ENCODE measurements at places on chromosomes 2 and 18.

- no peak for DNase-seq
Observed at GRCh38 chr2:212489719-212490346, 48.8 kb downstream of the ERBB4 start.

DNA sequence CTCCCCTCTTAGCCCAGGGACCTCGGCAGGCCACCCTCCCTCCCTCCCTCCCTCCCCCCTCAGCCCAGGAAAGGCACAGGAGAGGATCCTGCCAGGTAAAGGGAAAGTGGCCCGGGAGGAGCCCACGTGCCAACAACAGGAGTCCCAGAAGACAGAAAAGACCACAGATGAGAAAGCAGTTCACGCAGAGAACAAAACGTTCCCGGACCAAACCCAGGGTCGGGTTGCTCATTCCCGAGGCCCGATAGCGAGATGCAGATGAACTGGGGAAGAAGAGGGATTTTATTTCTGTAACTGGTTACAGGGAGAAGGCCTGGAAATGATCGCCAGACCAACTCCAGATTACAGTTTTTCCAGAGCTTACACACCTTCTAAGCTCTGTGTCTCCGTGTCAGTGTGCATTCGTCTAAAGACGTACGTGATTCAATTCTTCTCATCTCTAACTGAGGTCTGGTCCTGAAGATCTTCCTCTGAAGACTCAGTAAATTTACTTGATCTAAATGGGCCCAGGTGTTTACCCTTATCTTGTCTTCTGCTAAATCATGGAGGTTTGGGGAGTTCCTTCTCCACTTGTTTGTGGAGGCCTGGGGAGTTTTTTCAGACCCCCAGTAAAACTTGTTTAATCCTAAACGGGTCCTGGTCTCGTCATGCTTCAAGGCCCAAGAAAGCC, 807 bp upstream of the NEU4 start:
- no peak for DNase-seq

DNA sequence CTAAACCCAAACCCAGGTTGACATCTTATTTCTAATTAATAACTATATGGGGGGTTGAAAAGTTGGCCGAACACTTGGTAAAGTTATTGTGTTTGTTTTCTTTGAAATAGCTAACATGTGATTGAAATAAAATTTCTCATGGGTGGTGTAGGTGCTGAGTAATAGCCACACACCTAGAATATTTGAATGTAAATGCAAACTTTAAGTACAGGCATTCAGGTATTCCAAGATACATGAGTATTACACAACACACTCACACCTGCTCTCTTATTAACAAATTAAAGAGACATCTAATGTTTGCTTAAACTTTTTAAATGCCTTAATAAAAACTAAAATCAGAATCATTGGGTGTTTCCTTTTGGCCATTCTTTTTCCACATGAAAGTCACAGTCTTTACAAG, 165.5 kb downstream of the EHBP1 start:
- DNase-seq: no peak

DNA sequence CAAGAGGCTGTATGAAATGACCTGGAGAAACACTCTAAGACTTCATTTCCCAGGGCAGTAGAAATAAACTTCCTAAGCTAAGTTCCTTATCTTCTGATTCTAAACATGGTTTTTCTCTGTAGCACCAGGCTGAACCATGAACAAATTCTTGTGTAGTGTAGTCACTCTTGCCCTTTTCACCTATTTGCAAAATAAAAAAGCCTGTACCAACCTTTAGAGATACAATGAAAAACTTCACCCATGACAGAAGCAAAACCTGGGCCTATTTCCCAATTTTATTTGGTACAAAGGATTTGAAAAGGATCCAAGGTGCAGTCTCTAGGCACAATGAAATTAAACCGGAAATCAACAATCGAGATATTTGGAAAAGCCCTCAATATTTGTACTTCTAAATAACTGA, 43.6 kb downstream of the POLR1A start:
- DNase-seq: no peak

DNA sequence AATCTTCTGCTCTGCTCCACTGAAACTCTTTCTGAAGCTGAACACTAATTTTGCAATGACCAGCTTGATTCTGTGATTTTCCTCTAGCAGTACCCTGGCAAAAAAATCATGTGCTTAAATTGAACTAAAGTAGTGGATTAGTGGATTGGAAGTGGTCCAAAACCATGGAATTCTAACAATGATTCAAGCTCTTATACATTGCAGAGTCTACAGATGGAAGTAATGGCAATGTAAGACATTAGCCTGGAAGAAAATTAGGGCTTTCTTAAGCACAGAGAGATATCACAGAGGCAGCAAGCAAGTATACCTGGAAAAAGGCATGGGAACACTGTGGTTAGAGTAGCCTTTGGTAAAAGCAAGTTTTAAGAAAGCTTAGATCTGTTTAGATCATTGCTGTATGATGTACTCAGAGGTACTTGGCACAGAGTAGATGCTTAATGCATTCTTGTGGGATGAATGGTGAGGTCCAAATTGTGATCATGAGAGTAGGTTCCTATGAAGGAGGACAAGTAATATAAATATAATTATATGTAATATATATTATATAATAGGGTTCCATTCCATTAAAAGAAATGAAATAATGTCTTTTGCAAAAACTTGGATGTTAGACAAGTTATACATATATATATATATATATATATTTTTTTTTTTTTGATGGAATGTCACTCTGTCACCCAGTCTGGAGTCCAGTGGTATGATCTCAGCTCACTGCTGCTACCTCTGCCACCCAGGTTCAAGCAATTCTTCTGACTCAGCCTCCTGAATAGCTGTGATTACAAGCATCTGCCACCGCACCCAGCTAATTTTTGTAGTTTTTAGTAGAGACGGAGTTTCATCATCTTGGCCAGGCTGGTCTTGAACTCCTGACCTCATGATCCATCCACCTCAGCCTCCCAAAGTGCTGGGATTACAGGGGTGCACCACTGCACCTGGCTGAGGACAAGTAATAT, 172.2 kb upstream of the SCN7A start:
- DNase-seq: no peak

- DNase-seq: no peak
Observed at GRCh38 chr2:173159791-173160463, 84.3 kb downstream of the MAP3K20 start.

GRCh38 chr2:241015439-241015838, 17.0 kb downstream of the SNED1 start:
- DNase-seq: no peak

DNA sequence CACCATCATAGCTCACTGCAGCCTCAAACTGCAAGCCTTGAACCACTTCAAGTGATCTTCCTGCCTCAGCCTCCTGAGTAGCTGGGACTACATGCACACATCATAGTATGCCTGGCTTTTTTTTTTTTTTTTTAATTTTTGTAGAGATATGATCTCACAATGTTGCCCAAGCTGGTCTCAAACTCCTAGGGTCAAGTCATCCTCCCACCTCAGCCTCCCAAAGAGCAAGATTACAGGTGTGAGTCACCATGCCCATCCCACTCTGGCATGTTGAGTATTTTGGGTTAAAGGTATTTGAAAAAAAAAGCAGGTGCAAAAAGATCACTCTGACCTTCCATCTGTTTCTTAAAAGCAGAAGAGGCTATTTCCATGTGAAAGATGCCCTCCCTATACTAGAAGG, 86.4 kb upstream of the FZD7 start:
- no peak for DNase-seq

DNA sequence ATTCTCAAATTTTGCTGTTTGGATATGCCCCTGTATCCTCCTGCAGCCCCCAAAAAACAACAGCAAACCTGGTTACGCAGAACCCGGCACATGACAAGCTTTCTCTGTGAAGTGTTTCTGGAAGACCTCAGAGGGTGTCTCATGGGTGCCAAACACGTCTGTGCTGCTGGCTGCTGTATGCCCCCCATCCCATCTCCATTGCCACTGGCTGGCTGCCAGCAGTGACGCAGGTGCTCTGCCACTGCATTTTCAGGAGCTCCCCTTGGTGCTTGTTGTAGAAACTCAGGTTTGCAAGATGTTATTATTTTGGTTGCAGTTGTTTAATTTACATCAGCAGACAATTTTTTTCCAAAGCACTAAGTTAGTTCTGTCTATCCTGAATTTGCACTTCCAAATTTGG, 166.4 kb upstream of the FANCL start:
- no peak for DNase-seq

DNA sequence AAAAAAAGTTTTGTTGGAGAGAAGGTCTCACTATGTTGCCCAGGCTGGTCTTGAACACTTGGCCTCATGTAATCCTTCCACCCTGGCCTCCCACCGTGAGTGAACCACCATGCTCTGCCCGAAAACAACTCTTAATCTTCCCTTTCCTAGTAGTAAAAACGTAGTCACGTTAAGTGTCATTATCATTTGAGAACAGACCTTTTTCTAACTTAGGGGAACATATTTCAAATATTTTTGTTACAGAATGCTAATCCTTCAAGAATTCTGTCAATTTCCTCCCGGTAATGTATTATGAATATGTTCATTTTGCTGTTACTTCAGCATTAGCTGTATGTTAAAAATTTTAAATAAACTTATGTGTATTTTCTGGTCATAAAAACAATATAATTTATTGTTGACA, 49.7 kb downstream of the MTA3 start:
- DNase-seq: no peak

- no peak for DNase-seq
Observed at GRCh38 chr18:49025767-49026500, 75.2 kb upstream of the SMAD7 start.

- no peak for DNase-seq
Observed at GRCh38 chr2:156505696-156506095, 69.5 kb downstream of the GPD2 start.

GRCh38 chr18:6741232-6741663, 11.7 kb downstream of the ARHGAP28 start:
- no peak for DNase-seq

DNA sequence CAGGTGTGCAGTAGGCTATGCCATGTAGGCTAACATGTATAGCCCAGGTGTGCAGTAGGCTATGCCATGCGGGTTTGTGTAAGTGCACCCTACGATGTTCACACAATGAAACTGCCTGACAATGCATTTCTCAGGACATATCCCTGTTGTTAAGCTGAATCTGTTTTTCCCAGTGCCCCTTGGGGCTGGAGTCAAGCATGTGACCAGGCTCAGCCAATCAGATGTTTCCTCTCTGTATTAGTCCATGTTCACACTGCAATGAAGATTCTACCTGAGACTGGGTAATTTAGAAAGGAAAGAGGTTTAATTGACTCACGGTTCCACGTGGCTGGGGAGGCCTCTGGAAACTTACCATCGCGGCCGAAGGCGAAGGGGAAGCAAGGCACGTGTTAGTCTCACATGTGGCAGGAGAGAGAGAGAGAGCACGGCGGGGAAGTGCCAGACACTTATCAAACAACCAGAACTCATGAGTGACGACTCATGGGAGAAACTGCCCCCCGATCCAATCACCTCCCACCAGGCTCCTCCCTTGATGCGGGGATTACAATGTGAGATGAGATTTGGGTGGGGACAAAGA, 24.2 kb downstream of the ITM2C start:
- no peak for DNase-seq

DNA sequence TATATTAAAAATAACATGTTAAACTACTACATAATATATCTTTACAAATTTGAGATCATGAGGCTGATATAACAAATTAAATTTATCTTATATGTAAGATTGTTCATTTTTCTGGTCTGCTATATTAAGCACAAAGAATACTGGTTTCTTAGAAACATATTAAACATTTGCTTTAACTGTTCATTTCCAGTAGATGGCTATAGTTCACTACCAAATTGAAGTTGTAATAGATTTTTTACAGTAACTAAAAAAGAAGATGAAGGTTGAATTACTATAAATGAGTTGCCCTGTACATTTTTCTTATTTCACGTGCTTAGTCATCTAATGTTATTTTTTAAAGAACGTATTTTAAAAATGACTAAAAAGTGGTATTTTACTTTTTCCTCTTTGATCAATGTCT, 57.0 kb downstream of the ZNF407 start:
- no peak for DNase-seq

GRCh38 chr2:212667751-212668316, 129.2 kb upstream of the ERBB4 start:
- no peak for DNase-seq

DNA sequence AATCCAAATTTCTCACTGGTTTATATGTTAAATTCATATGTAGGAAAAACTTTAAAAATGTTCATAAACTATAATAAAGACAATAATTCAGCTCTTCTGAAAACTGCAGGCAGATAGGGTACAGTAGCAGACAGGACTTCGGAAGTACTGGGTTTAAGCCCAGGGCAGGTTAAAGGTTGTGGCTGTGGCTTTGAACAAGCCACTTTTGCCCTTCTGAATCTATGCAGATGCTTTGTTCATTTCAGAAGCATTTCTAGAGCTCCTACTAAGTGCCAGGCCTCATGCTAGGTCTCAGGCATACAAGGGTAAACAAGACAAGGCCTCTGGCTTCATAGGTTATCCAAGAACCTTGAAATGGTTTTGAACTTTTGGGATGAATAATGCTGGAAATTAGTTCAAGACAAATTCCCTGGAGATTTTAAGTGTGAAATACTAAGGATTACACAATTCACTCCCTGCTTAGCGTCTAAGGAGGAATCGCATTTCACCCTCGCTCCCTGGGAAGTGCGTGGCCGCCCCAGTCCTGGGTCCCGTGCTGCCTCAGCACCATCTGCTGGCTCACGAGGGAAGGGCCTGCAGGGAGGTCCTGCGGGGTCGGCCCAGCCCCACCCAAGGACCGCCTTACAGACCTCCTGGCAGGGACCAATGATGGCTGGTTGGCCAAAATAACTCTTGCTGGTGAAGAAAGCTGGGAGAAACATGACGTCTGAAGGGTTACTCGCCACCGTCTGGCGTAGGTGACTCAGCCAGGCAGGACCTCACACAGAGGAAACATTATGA, 67.7 kb upstream of the L3MBTL4 start:
- DNase-seq: no peak

DNA sequence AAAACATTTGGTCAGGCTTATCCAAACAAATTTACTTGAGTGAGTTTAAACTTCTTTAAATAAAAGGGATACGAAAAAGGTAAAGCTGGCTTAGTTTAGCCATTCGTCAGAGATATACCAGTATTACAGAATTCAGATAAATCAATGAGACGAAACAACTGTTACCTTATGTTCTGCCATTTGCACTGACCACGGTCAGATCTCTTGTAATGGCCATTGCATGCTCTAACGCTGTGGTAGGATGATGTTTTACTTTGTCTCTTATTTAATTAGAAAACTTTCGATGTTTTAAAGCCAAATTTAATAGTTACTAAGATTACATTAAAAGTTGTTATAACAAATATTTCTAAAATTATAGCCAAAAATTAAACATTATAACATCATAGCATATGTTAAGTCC, 1.5 kb downstream of the C18orf54 start:
- no peak for DNase-seq

DNA sequence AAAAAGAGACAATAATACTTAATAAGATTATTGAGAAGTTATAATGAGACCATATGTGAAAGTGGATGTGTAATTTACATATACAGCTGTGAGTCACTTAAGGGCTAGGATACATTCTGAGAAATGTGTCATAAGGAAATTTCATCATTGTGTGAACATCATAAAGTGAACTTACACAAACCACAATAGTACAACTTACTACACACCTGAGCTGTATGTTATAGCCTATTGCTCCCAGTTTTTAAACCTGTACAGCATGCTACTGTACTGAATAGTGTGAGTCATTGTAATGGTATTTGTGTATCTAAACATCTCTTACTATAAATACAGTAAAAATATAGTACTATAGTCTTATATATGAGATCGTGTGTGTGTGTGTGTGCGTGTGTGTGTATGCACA, 1420.3 kb upstream of the PIK3C3 start:
- no peak for DNase-seq

- DNase-seq: no peak
Observed at GRCh38 chr2:102334486-102334885, 21.1 kb upstream of the IL18R1 start.
